ENCODE measurements at places on chromosomes 16 and 17.
A peak's percentile ranks its signal among the peaks of the same experiment; 100 is the strongest.

- DNase-seq, result no peak
These were observed 17.1 kb downstream of the PMP22 start for GRCh38 chr17:15247891-15248529.

DNA sequence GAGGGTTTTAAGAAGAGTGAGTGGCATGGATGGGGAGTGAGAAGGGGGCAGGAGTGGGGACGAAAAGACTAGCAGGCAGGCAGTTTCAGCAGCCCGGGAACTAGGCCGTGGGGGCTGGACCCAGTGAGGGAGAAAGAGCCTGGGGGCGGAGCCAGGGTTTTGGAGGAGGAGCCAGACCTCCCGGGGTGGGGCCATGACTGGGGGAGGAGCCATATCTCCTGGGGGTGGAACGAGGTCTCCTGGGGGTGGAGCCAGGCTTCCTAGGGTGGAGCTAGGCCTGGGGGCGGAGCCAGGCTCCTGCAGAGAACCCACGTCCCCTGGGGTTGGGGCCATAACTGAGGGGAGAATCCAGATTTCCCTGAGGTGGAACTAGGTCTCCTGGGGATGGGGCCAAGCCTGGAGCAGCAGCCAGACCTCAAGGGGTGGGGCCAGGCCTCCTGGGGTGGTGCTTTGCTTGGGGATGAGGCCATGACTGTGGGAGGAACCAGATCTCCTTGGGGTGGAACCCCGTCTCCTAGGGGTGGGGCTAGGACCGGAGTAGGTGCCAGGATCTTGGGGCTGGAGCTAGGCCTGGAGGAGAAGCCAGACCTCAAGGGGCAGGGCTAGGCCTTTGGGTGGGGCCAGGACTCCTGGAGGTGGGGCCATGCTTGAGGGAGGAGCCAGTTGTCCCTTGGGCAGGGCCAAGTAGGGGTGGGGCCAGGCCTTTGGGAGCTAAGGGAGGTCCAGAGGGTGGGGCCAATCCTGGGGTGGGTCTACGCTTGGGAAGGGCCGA lies 41.7 kb upstream of the JPH3 start:
- DNase-seq, result peak; percentile 72

GRCh38 chr17:78304549-78305037 lies 55.3 kb downstream of the SOCS3 start:
- DNase-seq, result no peak

- peak; percentile 76 for DNase-seq
These were observed 67.9 kb downstream of the ZZEF1 start for GRCh38 chr17:4074831-4075495.

- peak; percentile 72 for DNase-seq
These were observed 90.6 kb upstream of the CDH5 start for GRCh38 chr16:66275775-66276428.

Measured in activated CD4-positive, alpha-beta T cell treated with anti-CD3 and anti-CD28 coated beads, Interleukin-2, amount 10 ng/mL, durations not matched to agents 24 days and 14 days (primary cell).